NCI-H1105 treated with DMSO at 0.1 percent for 48 hours (cell line): ENCODE measurements at places on chromosomes 3 and 15.

GRCh38 chr3:58305882-58306711 is at the start of the genes HTD2 and RPP14:
Gene HTD2, plus strand, starts transcription at chr3:58306520. Its CDS starts 11,094 bp downstream, at chr3:58317614.
Gene RPP14, plus strand, starts transcription at chr3:58306245. Its CDS starts 4,085 bp downstream, at chr3:58310330.
- peak; percentile 85 for DNase-seq

DNA sequence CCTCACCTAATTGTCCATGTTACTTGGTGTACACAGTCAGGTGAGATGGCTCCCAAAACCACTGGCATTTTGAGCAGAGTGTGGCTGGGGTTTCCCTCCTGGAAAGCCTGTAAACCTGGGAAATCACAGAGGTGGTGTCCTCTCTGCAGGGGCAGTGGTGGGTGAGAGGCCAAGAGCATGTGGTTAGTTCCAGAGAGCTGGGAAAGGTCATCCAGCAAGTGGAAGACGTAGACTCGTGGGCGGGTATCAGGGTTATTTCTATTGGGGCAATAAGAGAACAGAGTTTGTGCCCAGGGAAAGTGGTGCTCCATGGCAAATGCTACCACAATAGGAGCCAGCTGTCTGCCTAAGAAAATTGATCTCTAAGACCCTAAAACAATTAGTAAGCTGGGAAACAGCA is 44.6 kb upstream of the LIMD1 start:
- DNase-seq = no peak

DNA sequence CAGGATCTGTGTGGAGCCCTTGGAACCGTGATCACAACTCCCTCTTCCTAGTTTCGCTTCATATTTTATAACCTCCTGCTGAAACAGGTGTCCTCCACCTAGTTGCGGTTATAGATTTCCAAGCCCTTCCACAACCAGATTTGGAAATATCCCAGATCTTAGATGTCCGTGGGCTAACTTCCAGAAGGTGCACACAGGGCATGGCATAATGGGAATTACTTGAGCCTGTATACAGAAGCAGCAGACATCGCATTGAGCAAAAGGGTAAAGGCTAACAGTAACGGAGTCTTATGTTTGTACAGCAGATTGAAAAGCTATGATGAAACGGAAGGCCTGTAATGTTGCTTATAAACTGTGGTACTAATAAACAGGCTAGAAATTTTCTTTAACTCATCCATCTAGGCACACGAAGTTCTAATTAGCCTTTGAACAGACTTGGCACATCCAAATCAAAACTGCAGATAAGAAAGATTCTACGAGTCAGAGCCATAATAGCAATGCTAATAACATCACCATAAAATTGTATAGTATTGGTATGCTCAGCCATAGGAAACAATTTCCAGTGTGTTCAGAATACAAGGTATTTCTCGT is 1.2 kb upstream of the USF3 start:
- DNase-seq = no peak

GRCh38 chr15:61182946-61183345 is 46.2 kb downstream of the RORA start:
- DNase-seq = no peak

DNA sequence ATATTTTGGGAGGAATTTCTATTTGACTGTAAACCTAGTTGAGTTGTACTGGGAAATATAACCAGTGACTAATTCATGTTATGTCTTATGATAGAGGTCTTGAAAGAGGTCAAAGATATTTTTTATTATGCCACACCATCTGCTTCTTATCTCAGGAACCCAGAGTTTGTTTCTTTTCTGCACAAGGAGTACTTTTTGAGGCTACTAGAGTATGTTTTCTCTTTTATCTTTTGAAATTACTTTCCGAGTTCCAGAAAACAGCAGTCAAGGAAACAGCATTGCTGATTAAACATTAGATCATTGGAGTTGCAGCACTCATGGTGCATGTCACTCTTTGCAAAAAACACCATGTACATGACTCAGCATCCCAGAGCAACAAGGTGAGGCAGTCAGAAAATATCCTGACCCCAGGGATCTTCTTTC is 645.8 kb upstream of the NR2F2 start:
- no peak for DNase-seq

DNA sequence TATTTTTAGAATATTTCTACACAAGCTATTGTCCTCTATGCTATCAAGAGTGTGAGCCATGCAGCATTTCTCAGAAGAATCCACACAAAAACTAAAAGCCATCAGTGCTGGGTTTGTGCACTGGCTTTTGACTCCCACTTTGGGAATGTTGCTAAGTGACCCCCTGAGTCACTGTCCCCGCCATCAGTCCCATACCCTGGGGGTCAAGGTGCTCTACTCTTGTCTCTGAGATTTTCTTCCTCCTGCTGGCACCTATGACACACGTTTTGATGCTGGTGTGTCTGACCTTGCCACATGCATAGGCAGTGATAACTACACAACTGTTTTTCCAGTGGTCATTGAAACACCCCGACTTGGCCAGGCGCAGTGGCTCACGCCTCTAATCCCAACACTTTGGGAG is 19.8 kb downstream of the CMTM7 start:
- DNase-seq = no peak

- peak; percentile 55 for DNase-seq
Measured at GRCh38 chr3:139533781-139534454, 5.6 kb downstream of the RBP1 start.
